Stimulated activated CD4-positive, alpha-beta T cell treated with anti-CD3 and anti-CD28 coated beads, TNF-alpha, amount 100 ng/mL, for 1 hour (primary cell): ENCODE measurements at places on chromosomes 5 and 9.
A peak's percentile ranks its signal among the peaks of the same experiment; 100 is the strongest.

DNA sequence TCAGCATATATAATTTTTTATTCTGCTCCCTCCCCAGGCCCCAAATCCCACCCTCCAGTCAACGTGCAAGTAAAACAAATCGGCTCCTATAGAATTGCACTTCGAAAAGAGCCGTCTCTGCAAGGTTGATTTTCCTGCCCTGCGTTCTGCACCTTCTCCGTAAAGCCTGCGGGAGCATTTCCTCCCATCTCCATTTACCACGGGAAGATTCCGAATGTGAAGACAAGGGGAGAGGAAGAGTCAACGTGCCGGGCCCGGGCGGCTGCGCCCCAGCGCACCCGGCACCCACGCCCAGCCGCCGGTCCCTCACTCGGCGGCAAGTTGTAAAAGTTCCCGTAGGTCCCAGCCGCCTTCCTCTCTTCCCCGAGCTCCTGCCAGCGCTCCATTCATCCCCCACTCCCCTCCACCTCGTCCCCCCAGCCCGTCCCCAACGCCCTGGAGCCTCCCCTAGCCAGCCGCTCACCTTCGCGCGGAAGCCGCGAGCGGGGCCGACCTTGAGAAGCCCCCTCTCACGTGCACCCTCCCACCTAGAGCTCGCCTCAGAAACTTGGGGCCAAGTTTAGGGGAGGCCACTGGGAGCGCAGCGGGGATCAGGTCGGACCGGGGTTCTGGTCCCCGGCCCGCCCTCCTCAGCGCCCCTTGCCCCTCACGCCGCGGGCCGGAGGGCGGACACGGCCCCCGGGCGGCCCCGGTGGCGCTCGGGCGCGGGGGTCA, 431 bp downstream of the BNC2 start:
- DNase-seq = no peak

DNA sequence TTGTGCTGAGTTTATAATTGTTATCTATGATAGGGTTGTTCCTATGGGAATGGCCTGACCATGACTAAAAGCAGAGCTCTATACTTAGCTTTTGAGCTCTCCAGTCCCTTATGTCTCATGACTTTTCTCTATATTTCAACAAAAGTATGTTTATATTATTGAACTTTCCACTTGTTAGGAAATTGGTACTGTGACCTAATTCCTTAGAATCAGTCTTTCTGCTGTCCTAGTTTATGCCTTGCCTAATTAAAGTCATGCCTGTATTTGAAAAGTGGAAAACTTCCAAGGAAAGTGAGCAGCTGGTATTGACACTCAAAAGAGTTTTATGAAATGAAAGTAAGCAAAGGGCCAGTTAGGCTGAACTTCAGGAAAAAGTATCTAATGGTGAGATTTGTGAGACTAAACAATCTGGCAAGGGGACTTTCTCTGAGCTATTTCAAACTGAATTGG, 68.6 kb downstream of the XRCC4 start:
- no peak for DNase-seq

- DNase-seq = no peak
Measured at GRCh38 chr5:109035436-109035835, 287.7 kb downstream of the FER start.

GRCh38 chr5:14302330-14302729, 159.2 kb downstream of the TRIO start:
- no peak for DNase-seq

DNA sequence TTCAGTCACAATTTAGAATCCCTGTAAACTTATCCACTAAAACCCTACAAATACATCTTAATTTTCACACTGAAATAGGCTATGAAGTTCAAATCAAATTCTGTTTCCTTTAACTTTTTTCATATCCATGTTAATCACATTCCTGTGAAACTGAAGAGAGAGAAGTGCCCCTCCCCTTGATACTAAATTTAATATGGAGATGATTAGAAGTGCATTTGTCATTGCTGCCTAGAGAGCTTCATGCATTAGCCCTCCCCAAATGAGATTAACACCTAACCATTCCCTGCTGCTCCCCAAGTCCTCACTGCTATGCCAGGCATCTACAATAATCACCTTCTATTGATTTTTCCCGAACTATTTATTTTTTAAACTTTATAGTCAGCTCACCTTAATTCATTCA, 85.1 kb upstream of the SPOCK1 start:
- DNase-seq = no peak

GRCh38 chr5:1818784-1819183, 17.6 kb downstream of the NDUFS6 start:
- DNase-seq = no peak

DNA sequence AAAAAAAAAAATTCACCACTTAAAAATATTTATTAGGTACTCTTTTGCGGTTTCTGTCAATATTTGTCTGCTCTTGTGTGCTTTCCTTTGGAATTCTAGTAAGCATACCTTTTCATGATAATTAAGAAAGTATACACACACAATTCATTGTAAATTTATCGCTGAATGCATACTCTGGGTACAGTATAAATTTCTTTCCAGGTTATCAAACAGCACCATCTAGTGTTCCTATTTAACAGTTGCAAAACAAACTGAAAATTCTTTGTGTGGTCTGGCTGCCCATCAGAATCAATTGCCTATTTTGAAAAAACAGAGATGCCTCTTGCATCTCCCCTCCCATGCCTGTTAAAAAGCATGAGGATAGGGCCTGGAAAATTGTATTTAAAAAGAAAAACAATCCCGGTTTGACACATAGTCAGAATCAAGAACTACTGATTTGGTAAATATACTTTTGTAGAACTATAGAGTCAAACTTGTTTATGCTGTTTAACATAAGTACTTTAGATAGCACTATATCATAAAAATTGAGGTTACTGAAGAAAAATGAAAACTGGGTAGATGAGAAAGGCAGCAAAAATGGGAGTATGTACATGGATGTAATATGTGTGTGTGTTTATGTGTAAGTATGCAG, 16.2 kb downstream of the PGGT1B start:
- DNase-seq = no peak

DNA sequence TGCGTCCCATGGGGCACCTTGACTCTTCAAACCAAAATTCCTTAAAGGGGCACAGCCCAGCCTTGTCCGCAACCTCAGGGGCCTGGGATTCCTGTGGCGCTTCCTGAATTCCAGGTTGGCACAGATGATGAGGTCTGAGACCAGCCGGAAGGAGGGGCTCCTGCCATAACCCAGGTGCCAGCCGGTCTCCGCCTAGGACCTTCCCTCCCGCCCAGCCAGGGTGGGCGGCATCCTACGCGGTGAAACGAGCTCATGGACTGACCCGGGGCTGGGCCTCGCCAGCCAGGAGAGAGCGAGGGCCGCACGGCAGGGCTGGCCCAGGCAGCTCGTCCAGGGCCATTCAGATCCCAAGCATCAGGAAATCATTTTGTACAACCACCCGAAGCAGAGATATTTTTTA, 23.0 kb downstream of the AMBP start:
- no peak for DNase-seq

DNA sequence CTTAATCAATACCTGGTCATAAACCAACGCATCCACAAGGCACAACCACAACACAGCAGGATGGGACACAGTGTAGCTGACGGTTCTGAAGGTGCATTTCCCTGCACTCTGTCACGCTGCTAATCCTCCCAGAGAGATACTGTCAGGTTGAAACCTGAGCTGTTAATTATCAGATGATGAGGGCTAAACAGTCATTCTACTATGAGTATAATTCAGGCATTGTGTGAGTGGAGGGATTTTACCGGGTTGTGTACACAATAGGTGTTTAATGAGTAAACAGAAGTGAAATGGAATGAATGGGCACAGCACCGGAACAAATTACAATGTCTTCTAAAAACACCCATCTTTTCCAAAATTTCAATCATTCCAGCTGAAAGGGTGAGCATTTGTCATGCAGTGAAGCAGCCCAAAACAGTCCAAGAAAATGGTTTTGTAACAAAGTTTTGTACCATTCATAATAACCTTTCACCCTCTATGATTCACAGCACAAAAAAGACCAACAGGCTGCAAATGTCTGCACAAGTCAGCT, 71.5 kb downstream of the ABCA1 start:
- DNase-seq = no peak

DNA sequence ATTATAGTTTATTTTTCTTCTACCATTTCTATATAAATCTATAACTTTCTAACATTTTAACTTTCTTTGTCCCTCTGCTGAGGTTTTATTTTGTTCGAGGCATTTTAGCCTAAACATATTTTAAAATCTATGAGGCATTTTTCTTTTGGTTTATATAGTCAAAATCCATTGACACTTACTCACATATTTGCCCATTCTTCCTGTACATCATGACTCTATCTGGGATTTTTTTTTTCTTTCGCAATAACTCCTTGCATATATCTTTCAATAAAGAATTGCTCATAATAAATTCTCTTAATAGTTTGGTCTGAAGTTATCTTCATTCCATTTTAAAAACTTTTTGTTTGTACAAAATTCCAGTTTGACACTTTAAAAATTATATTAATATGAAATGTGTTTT, 632.3 kb downstream of the TLE4 start:
- no peak for DNase-seq

DNA sequence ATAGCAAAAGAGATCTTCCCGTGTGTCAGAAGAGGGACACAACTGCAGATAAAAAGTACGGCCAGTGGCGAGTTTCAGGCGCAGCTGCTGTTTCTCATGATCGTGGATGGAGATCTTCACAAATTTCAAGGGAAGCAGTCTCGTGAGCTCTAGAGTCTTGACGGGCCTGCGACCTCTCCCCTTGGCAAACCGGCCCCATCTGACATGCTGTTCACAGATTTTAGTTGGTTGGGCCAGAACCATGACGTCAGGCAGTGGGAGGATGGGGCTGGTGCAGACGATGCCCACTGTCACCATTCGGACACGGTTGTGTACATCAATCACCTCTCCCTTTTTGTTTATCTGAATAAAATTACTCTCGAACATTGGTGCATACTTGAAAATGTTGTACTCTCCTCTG, 396 bp downstream of the GARIN3 start:
- no peak for DNase-seq

DNA sequence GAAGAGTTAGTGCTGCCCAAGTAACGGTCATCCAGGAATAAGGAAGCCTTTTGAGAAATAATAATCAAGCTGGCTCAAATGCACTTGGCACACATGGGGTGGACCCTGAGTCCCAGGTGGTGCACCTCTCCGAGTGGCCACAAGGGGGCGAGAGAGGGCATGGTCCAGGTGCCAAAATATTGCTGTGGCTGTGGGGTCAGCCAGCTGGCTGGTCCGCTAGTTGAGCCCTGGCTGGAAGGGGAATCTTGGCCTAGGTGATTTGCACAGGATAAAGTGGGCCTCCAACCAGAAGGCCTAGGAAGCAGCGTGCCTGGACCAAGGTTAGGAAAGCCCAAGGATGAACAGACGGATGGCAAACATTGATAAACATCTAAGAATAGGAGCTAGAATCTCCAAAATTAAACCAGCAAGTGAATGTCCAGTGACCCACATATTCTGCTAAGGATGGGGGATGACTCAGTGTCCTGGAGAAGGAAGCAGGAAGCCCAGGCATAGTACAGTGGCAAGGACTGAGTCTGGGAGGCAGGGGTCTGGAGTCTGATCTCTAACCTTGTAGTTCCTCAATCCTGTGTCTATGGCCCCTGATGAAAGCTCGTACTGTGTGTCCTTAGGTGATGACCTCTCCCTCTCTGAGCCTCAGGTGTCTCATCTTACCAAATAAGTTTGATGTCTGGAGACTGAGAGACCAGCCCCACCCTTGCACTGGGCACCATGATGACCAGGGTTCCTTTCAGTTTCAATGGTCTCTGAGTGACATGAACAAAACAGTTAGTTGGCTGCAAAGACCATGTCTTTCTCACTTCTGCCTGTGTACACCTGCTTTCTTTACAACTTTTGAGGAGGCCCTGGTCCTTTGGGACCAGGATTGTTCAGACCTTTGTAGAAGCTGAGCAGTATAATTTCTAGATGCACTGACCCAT, 19.2 kb upstream of the SHB start:
- DNase-seq = peak; percentile 65

- DNase-seq = no peak
Measured at GRCh38 chr5:32654427-32654826, 56.7 kb upstream of the NPR3 start.
